ENCODE measurements at places on chromosomes 2 and 18.

DNA sequence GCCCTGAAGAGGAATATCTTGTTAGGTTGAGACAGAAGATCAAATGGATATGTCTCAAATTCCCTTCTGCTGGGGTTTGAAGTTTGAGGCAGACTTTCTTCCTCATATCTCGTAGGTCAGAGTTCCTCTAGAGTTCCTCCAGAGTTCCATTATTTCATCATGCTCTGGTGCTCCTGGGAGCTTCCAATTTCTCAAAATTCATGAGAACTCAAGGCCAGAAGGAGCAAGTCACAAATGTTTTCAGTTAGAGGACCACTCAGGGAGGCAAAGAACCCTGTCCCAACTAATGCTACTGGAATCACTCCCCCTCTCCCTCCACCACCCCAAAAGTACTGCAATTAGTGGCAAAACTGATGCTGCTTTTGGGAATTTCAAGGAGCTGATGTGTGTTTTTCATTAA, 115.7 kb upstream of the RBMS1 start:
- DNase-seq = peak; percentile 6

GRCh38 chr2:105417857-105418436, 19.1 kb upstream of the FHL2 start:
- DNase-seq = no peak

- no peak for DNase-seq
Observed at GRCh38 chr2:38105922-38106321, 30.0 kb upstream of the CYP1B1 start.

- DNase-seq = no peak
Observed at GRCh38 chr2:176114930-176115625, 1.5 kb upstream of the HOXD10 start.

DNA sequence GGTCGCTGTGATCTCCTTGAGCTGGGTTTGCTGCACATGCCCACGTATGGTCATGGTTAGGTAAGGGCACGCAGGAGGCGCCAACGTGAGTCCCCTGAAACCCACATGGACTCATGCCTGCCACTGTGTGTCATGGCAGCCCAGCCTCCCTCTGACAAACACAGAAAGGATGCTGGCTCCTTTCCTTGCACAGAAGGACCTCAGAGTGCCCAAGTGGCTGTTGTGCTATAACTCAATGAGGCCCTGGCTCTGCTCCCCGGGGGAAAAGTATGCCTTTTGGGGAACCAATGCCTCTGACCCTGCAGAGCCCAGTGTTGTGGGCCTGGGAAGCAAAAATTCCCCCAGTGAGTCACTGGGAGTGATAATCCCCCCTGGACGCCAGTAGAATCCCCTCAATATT, 233.9 kb downstream of the VAPA start:
- no peak for DNase-seq
